Upper lobe of left lung (tissue), 6 donors: ENCODE measurements at places on chromosomes 5 and 9. TPM values are rescaled to one million over a fixed set of nuclear protein-coding genes. Genes with fewer than 3 reads are reported as not detected.

- peak overlapping the region; percentile 16 for H3K27ac ChIP-seq
- H3K4me1 ChIP-seq, result no peaks in the 10 kb centered on the region
- DNase-seq, result no peak
- no peaks in the 10 kb centered on the region for H3K27me3 ChIP-seq
Measured at GRCh38 chr5:94793816-94794198, 175.3 kb downstream of the SLF1 start.

LHX3 gene
- total RNA-seq, result not detected

TARS1 gene
- total RNA-seq, result 52.1 TPM

DNA sequence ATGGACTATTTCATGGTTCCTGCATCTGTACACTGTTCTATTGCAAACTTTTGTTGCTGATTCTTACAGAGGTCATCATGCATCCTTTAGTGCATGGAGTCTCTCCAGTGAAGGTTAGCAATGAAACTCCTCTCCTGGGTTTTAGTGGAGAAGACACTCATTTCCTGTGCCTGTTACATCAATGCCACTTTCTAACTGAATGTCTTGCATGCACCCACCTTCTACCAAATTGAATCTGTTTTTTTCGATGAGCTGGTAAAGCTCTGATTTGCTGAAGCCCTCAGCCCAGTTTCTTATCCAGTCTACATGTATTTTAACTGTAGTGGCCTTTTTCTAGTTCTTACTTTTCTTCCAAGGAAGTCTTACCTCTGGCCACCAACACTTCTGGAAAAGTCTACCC is 591.8 kb upstream of the ADAMTS16 start:
- no peaks in the 10 kb centered on the region for H3K4me1 ChIP-seq
- DNase-seq, result no peak
- no peaks in the 10 kb centered on the region for H3K27me3 ChIP-seq
- no peak overlapping the region for H3K27ac ChIP-seq

GRCh38 chr9:7324152-7324598 is 475.4 kb downstream of the DMAC1 start:
- no peak for DNase-seq
- no peaks in the 10 kb centered on the region for H3K27me3 ChIP-seq
- H3K36me3 ChIP-seq, result no peaks in the 10 kb centered on the region
- H3K4me1 ChIP-seq, result no peaks in the 10 kb centered on the region
- H3K4me3 ChIP-seq, result no peak overlapping the region

GRCh38 chr5:147671365-147671764 is 111.2 kb downstream of the JAKMIP2 start:
- H3K27ac ChIP-seq, result no peak overlapping the region
- no peaks in the 10 kb centered on the region for H3K36me3 ChIP-seq
- H3K4me3 ChIP-seq, result no peak overlapping the region
- H3K4me1 ChIP-seq, result no peaks in the 10 kb centered on the region
- no peaks in the 10 kb centered on the region for H3K27me3 ChIP-seq

- no peaks in the 10 kb centered on the region for H3K4me1 ChIP-seq
- DNase-seq, result no peak
- peaks cover 7% of the 10 kb centered on the region for H3K36me3 ChIP-seq
- H3K4me3 ChIP-seq, result no peak overlapping the region
- no peaks in the 10 kb centered on the region for H3K27me3 ChIP-seq
- H3K27ac ChIP-seq, result no peak overlapping the region
Measured at GRCh38 chr5:14420101-14420811, 161.3 kb upstream of the OTULINL start.

HMCN2 gene
- total RNA-seq, result 0.76 TPM

AQP7 gene
- total RNA-seq, result 23.0 TPM
